ENCODE measurements at places on chromosomes 6 and 20.
A peak's percentile ranks its signal among the peaks of the same experiment; 100 is the strongest.

DNA sequence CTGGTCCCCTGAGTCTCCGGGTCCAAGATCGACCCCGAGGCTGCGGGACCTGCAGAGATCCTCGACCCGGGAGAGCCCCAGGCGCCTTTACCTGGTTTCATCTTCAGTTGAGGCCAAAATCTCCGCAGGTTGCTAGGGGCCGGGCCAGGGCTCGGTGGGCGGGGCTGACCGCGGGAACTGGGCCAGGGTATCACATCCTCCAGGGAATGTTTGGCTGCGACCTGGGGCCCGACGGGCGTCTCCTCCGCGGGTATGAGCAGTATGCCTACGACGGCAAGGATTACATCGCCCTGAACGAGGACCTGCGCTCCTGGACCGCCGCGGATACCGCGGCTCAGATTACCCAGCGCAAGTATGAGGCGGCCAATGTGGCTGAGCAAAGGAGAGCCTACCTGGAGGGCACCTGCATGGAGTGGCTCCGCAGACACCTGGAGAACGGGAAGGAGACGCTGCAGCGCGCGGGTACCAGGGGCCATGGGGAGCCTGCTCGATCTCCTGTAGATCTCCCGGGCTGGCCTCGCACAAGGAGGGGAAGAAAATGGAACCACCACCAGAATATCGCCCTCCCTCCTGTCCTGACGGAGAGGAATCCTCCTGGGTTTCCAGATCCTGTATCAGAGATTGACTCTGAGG, 53.8 kb upstream of the POLR1H start:
- DNase-seq = peak; percentile 53

- DNase-seq = no peak
Observed at GRCh38 chr6:85706272-85706671, 63.6 kb upstream of the SYNCRIP start.

DNA sequence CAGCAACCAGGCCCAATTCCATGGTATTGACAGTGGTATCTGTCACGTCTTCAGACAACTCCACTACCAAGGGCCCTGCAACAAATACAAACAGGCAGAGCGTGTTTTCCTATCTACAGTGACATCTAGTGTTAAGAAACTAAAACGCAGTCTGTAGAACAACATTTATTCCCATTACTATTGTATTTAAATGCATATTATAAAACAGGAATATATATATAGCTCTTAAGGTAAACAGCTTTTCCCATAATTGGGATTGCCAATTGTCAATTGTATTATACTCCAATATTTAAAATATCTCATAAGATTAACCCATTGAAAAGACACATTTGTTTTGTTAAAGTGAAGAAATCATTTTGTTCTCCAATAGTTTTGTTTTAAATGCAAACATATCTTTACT, 97.2 kb downstream of the KIF16B start:
- DNase-seq = peak; percentile 59

DNA sequence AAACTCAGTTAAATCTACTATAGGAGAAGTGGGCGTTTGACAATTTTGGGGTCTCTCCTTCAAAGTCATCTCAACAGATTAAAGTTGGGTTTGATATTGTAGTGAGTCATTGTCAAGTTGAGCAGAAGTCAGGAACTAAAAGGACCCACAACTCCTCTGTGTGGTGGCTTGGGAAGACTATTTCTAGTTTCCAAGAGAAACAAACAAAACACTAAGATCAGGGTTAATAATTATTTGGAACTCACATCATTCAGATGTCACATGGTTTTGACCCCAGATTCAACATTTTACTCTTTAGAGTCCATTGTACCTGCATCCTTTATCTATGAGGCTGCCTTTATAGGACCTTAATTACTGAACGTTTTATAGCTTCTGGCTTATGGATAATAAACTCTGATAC, 45.3 kb upstream of the TINAG start:
- no peak for DNase-seq

DNA sequence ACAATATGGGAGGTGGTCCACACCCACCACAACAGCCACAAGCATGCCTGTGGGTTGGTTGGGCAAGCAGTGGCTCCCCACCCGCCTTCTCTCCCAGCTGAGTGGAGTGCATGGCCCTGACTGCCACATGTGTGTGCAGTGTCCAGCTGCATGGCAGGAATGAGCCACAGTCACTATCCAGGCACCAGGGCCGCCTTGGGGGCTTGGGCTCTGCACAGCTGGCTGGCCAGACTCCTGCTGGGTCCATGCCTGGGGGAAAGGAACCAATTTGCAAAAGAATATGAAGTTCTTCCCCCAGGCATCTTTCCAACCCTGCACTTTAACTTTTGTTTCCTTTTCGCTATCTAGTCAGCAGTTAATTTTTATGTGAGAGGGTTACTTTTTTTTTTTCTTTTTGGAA, 11.6 kb upstream of the ASCC3 start:
- no peak for DNase-seq

GRCh38 chr20:20480126-20480525, 112.2 kb downstream of the INSM1 start:
- DNase-seq = no peak

GRCh38 chr6:13825871-13826270, 11.5 kb upstream of the MCUR1 start:
- no peak for DNase-seq

- peak; percentile 15 for DNase-seq
Observed at GRCh38 chr6:163405412-163406309, 8.9 kb upstream of the QKI start.

GRCh38 chr6:4891141-4891540, 112.7 kb downstream of the RPP40 start:
- DNase-seq = no peak

- peak; percentile 85 for DNase-seq
Observed at GRCh38 chr6:15879371-15880261, 216.8 kb upstream of the DTNBP1 start.

DNA sequence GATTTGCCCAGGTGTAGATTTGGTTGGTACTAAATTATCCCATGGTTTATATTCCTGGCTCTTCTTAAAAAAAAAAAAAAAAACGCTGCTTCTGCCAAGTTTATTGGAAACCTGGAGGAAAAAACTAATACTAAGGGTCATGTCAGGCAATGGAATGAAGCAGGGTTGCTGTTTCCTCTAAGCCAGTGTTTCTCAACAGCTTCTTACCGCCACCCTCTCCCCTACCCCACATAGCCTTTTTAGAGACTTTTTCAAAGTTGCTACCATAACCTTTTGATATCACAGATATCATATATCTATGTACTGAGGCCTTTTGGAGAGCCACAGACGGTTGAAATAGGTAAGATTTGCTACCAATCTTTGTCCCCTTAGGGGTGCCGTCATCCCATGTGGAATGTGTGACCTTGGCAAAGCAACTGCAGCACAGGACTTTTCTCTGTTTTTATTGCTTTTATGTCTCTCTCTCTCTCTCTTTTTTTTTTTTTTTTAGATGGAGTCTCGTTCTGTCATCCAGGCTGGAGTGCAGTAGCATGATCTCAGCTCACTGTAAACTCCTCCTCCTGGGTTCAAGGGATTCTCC, 35.0 kb downstream of the SYTL3 start:
- no peak for DNase-seq

DNA sequence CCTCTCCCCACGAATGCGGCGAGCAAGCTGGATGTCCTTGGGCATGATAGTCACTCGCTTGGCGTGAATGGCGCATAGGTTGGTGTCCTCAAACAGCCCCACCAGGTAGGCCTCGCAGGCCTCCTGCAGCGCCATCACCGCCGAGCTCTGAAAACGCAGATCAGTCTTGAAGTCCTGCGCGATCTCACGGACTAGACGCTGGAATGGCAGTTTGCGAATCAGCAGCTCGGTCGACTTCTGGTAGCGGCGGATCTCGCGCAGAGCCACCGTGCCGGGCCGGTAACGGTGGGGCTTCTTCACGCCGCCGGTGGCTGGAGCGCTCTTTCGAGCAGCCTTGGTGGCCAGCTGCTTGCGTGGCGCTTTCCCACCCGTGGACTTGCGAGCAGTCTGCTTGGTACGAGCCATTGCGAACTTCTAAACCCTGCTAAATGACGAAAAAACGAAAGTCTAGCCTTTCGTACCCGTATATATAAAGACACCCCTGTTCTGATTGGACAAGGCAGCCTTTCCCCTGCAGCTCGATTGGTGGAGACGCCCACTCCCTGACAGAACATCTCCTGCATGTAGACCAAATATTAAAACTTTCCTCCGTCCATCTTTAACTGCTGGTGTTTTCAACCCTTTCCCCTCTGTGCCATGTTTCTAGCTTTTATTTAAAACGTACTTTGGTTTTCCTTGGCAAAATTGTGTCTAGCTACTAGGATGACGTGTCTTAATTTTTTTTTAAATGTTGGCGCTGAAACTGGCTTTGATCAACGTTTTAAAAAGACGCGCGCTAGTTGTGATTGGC, 109.8 kb downstream of the HFE start:
- DNase-seq = peak; percentile 81

DNA sequence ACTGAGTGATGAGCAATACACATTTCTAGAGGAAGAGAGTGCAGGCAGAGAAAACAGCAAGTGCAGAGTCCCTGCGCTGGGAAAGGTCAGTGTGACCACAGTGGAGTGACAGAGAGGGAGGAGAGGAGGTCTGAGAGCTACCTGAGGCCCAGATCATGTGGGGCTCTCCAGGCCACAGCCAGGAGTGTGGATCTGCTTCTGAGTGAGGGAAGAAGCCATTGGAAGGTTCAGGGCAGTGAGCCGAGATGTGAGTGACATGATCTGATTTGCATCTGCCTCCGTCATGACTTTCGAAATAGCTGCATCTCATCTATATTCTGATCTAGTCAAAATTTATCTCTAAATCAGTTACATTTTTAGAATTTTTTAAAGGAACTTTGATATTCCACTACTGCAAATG, 367.1 kb downstream of the PREX1 start:
- DNase-seq = no peak

DNA sequence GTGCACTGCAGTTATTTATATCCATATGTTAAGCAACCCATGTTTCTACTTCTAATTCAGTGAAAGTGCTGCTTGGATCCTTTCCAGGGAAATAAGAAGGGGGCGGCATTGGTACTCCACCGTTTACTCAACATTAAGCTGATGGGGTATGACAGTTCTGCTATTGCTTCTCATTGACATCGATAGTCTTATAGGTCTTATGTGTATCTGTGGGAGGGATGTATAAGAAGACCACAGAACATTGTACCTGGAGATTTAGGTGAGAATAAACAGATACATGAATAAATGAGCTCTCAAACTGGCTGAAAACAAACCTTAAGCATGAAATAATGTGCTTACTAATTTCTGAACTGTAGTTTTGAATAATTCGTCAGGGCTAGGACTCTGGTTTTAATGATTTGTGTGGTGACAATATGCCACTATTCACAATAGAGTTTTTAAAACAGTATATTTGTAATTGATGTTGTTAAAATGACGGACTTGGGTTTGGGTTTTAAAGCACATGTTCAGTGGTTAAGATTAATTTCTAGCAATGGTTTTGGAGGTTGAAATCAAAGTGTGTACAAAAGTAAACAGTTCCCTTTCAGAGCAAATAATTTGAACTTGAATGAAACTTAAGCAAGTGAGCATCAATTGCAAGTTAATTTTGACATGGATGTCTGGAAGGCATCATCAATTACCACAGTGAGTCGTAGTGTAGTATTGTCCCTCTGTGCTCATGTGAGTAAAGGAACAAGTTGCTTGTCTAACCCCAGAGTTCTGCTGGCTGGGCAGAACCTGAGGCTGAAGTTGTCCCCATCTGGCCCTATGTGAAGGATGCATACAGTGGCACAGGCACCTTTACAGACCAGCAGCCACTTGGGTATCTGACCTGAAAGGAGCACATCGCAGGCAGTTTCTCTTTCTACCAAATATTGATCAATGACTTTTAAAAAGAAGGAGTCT, 84.7 kb upstream of the SUPT3H start:
- DNase-seq = no peak

GRCh38 chr6:98764373-98764911, 69.9 kb upstream of the POU3F2 start:
- DNase-seq = no peak

- no peak for DNase-seq
Observed at GRCh38 chr6:79372757-79373156, 138.3 kb upstream of the HMGN3 start.

DNA sequence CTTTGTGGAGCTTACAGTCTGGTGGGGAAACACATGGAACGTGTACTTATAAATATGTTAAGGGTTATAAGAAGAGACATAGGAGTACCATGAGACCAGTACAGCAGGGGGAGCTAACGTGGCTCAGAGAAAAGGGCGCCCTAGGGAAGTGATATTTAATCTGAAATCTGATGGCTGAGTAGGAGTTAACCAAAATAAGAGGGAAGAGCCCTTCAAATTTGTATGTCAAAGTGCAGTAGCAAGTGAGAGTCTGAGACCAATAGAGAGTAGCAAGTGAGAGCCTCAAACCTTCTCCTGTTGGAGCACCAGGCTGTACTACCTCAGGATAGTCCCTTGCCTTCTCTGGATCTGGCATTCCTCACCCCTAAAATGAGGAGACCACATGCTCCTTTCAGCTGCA, 6.1 kb upstream of the PKIG start:
- peak; percentile 5 for DNase-seq

- no peak for DNase-seq
Observed at GRCh38 chr6:62283796-62284411, 2.1 kb downstream of the KHDRBS2 start.

DNA sequence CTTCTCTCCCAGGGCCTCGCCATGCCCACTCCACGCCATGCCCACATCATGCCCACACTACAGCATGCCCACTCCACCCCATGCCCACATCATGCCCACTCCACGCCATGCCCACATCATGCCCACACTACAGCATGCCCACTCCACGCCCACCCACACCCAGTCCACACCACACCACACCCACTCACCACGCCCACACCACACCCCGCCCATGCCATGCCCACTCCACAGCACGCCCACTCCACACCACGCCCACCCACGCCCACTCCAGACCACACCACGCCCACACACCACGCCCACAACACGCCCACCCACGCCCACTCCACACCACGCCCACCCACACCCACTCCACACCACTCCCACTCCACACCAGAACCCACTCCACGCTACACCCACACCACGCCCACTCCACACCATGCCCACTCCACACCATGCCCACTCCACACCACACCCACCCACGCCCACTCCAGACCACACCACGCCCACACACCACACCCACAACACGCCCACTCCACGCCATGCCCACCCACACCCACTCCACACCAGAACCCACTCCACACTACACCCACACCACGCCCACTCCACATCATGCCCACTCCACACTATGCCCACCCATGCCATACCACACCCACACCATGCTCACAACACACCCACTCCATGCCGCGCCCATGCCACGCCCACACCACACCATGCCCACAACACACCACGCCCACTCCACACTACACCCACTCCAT, 88.6 kb downstream of the ERMARD start:
- no peak for DNase-seq

Data from NCI-H2029 (cell line).